ENCODE measurements at places on chromosomes 1 and 21. TPM values are rescaled to one million over a fixed set of nuclear protein-coding genes. Genes with fewer than 3 reads are reported as not detected.

Gene CD2
- 298 TPM for total RNA-seq

Gene RHD
- total RNA-seq: 0.12 TPM

Gene ACOT11
- 1.5 TPM for total RNA-seq

- no peaks in the 10 kb centered on the region for H3K4me1 ChIP-seq
- no peak overlapping the region for H3K4me3 ChIP-seq
- no peak for DNase-seq
- no peak overlapping the region for H3K27ac ChIP-seq
- H3K27me3 ChIP-seq: no peaks in the 10 kb centered on the region
Observed at GRCh38 chr1:59915516-59915915, 11.1 kb downstream of the CYP2J2 start.

- H3K27me3 ChIP-seq: no peaks in the 10 kb centered on the region
- H3K27ac ChIP-seq: peak overlapping the region; percentile 87
- peaks cover 21% of the 10 kb centered on the region for H3K36me3 ChIP-seq
- H3K4me1 ChIP-seq: peaks cover 72% of the 10 kb centered on the region
- DNase-seq: peak; percentile 62
- H3K4me3 ChIP-seq: peak overlapping the region; percentile 37
Observed at GRCh38 chr1:21258331-21259134, 31.7 kb downstream of the ECE1 start.

DNA sequence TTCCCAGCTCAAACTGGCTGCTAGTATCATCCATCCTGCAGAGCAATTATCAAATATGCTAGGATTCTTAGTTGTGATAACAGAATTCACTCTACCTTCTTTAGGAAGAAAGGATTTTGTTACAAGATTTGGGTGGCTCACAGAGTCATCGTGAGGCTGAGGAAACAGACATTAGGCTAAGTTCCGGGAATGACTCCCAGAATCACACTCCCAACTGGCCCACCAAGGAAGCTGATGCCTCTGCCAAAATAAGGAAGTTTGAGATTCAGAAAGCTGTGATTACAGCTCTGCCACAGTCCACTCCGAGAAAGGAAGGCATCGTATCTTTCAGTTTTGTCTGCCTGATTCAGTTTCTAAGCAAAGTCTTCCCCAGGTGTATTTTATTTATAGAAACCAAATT is 50.6 kb upstream of the LYPLAL1 start:
- H3K4me3 ChIP-seq: no peak overlapping the region
- H3K4me1 ChIP-seq: no peaks in the 10 kb centered on the region
- DNase-seq: no peak

Measured in activated T-cell treated with anti-CD3 and anti-CD28 coated beads, Interleukin-2, amount 50 U/mL, for 72 hours (primary cell).